ENCODE measurements at places on chromosomes 2 and 18.

GRCh38 chr18:40447820-40448219 is 1507.2 kb upstream of the PIK3C3 start:
- no peak for DNase-seq

GRCh38 chr2:170276925-170277629 is 99.1 kb downstream of the MYO3B start:
- no peak for DNase-seq

DNA sequence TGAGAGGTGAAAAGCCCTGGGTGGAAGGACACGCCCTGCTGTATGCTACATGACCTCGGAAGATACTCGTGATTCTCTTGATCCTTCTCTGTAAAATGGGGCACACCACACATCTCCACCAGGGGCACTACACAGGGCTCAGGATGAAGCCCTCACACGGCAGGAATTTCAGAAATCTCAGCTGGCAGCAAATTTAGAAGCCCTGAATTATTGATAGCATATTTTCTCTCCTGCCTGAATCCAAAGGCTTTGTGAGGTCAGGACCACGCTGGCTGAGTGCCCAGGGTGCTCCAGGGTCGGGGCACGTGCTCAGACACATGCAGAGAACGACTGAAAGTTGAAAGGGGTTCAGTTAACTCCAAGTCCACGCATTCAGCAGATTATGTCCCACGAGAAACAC is 42.1 kb upstream of the GALR1 start:
- no peak for DNase-seq

DNA sequence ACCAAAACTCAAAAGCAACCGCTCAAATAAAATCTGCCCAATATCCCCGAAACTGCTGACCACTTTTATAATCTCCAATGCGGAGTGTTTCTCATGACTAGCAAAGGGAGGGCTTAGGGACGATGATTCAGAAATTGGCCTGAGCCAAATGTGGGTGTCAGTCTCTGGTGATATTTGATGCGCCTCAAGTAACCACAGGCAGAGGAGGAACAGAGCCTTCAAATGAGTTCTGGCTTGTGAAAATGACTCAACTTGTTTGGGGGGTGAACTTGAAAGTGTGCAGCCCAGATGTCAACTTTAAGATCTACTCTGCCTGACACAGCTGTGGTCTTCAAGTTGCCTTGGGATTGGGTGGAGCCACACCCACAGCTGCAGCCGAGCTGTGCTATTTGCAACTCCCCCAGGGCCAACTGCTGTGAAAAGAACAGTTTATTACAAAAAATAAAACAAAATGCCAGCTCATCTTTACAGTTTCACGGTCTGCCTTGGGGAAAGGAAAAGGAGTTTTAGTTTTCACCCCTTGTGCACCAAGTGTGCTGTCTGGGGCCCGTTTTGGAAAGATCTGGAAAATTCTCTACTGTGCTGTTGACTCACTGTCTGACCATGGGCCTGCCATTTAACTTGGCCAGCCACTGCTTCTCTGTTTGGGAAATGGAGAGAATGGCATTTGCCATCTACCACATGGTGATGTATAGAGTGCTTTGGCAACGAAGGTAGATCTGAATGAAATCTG is 222.1 kb downstream of the MTX2 start:
- DNase-seq = no peak

GRCh38 chr2:118032169-118033013 is 18.5 kb upstream of the CCDC93 start:
- no peak for DNase-seq

GRCh38 chr2:2050446-2050845 is 280.6 kb downstream of the MYT1L start:
- no peak for DNase-seq

DNA sequence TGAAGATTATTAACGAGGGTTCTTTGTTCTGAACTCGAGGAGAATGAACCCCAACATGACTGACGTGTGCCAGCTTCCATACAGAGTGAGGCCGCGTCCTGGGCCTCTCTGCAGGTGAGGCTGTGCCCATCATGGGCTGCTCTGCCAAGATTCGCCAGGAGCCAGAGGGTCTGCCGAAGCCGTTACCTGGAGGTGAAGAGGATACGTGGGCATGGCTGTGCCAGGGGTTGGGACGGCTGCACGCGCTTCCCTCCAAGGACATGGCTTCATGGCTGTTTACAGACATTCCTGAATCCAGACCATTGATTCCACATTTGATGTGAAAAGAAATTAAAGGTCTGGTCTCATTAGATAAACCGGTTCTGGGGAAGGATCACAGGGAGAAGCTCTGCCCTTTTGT is 211.4 kb upstream of the SALL3 start:
- no peak for DNase-seq

- no peak for DNase-seq
Measured at GRCh38 chr2:43826305-43827250, 12.1 kb downstream of the ABCG5 start.

- no peak for DNase-seq
Measured at GRCh38 chr18:51622702-51623101, 425.2 kb upstream of the MEX3C start.

- no peak for DNase-seq
Measured at GRCh38 chr18:48827291-48828193, 123.2 kb downstream of the SMAD7 start.

DNA sequence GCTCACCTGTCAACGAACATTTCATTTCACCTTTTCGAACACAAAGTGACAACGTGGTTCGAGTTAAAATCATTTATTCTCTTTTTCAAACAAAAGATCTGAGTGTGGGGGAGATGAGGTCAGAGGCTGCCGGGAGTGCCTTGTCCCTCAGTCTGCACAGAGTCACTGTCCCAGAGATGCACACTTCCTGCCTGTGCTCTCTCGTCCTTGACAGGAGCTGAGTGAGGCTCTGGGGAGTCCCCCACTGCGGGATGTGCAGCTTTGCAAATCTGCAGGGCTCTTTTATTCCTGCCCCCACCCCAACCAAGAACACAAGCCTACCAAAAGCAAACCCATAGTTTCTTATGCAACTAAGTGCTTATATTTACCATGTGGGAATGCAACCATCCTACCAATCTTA is 497.8 kb downstream of the EIPR1 start:
- no peak for DNase-seq

DNA sequence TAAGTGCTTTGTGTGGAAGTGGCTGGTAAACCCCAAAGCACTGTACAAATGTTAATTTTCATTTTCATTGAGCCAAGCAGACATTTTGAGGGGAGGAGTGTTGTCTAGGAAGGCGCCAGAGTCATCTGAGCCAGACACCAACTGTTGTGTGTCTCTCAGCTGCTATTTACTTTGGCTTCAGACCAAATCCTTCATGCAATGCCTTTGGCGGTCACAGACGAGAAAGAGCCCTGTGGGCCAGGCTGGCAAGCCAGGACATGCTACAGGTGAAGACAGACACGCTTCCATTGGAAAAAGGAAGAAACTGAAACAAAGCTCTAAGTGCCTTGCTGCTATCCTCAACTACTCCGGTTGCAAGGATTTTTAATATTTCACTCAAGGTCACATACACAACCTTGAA is 115.4 kb upstream of the CDC42EP3 start:
- DNase-seq = no peak

All from hippocampal formation (tissue), 2 donors.